ENCODE measurements at places on chromosomes 11 and 22.

- no peak for DNase-seq
Measured at GRCh38 chr11:125956391-125957134, 10.7 kb downstream of the VSIG10L2 start.

GRCh38 chr11:86444981-86445380 lies 70.3 kb downstream of the CCDC81 start:
- no peak for DNase-seq

GRCh38 chr11:45933131-45933831 lies 10.8 kb downstream of the LARGE2 start:
- no peak for DNase-seq

GRCh38 chr11:22734628-22735345 lies 68.4 kb downstream of the GAS2 start:
- DNase-seq: no peak

DNA sequence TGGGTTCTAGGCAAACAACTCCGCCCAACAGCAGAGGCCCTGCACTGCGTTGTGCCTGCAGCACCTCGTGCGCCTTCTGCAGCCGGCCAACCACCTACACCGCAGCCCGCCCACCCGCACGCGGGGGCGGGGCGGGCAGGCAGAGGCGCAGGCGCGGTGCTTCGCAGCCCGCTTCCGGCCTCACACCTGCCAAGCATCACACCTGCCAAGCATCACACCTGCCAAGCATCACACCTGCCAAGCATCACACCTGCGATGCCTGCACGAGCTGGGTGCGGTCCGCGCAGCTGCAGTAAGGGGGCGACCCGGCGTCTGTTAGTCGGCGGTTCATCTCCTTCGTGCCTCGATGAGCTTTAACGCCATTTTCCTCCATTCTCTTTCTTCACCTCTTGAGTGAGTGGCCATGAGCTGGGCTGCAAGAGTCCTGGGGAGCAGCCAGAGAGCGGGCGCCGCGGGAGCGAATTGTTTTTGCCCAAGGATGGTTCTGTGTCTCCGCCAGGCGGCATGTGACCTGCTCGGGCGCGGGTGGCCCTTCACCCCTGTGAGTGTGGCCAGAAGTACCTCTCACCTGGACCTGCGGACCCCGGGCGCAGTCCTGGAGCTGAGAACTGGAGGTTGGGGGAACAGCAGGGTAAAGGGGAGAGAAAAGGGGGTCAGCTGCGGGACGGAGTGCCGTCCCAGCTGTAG lies at the start of gene LDHAL6A:
TSS of gene LDHAL6A (plus strand) at position 171 of the 687 bp plus-strand sequence. CDS start 825 bp downstream, outside the sequence.
- DNase-seq: no peak

DNA sequence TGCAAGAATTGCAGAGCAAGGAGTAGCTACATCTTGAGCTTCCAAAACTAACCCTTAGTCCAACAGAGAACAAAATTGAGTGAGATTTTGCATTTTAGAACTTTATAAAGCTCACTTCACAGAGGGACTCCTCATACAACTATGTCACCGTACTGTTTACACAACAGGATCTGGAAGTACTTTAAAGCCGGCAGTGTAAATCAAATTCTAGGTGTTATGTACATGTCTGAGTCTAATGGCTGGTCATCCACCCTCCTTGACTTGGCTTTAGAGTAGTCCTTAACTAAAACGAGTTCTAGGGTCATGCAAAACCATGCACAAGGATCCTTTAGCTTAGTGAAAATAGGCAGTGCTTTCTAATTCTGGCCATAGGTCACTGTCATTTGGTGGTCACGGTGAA lies 23.5 kb downstream of the IRAG1 start:
- no peak for DNase-seq

- DNase-seq: no peak
Measured at GRCh38 chr11:130269326-130269943, 45.3 kb downstream of the ZBTB44 start.

GRCh38 chr22:17665854-17666253 lies 27.3 kb downstream of the BCL2L13 start:
- no peak for DNase-seq

- DNase-seq: peak; percentile 61
Measured at GRCh38 chr11:17734418-17734911, at the start of gene KCNC1. Gene KCNC1 (plus strand): TSS chr11:17734781. CDS start chr11:17736003, 1,222 bp downstream.

- DNase-seq: no peak
Measured at GRCh38 chr11:46235777-46236688, 41.4 kb upstream of the CREB3L1 start.

DNA sequence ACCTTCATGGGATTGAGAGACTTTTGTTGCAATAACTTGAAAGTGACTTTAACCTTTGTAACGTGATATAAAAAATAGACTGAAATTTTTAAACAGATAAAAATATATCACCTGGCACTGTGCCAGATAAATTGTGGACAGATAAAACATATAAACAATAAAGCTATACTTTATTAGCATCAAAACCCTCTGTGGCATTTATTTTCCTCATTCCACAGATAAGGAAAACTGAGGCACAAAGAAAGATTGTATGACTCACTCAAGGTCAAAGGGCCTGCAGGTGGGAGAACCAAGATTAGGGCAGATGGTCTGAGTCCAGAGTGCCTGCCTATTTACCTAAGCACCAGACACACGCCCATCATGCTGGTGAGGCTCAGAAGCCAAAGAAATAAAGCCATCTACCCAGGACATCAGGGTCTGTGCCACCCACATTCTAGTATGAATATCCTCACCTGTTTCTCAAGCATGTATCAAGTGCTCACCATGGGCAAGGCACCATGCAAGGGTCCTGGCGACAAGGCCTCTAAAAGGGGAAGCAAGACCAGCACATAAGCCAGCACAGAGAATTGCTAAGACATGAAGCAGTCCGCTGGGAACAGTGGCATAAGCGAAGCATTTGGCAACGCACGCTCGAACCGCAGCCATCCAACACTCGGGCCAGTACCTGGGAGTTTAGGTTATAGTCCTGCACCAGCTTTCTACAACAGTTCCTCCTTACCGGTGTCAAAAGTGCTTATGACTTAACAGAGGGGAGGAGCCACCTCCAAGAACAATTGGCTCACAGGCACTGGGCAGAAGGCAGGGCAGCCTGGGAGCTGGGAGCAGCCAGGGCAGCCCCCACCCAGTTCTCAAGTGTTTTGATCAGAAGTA lies 17.6 kb downstream of the MYH9 start:
- DNase-seq: no peak

GRCh38 chr11:115959081-115959486 lies 454.9 kb upstream of the CADM1 start:
- no peak for DNase-seq

GRCh38 chr11:110032259-110032658 lies 60.9 kb upstream of the ZC3H12C start:
- no peak for DNase-seq

GRCh38 chr22:33028234-33028633 lies 29.9 kb downstream of the SYN3 start:
- DNase-seq: no peak

- no peak for DNase-seq
Measured at GRCh38 chr11:76824083-76824939, 36.4 kb upstream of the ACER3 start.

DNA sequence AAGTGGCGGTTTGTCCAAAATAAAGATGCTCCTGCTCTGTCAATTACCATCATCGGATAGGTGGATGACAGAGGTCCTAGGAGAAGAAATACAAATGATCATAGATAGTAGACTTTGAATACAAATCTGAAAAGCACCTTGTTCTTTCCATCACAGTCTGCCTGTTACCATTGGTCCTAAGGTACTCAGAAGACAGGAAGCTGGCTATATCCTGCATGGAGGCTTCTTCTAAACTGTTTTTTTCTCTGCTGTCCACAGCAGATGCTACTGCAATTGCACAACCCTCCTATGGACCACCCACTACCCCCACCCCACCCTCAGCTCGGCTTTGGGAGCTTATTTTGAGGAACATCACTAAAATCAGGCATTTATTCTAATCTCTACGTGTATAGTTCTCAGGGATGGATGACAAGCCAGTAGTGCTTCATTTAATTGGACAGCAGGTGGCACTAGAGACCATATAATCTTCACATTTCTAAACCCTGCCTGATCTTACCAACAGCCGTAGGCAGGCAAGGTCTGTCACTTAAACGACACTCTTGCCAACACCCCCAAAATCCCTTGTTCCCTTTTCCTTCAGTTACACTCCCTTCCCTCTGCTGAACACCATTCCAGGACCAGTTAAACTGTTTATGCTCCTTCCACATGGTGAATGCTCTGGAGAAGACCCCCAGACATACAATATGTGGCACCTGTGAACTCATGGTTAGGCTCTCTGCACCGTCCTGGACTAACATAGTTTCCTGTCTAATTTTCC lies 6.6 kb upstream of the PTS start:
- DNase-seq: peak; percentile 44

DNA sequence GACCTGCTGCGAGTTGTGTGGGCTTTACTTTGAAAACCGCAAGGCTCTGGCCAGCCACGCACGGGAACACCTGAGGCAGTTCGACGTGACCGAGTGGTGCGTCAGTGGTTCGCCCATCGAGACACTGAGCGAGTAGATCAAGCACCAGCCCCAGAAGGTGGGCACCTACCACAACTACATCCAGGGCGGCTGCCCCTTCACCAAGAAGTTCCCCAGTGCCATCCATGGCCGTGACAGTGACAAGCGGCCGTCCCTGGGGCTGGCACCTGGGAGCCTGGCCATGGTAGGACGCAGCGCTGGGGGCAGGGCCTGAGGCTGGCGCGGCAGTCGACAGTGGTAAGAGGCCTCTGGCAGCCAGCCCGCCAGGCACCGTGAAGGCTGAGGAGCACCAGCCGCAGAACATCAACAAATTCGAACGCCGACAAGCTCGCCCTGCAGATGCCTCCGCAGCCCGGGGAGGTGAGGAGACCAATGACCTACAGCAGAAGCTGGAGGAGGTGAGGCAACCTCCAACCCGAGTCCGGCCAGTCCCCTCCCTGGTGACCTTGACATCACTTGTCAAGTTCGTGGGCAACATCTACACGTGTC lies 545.2 kb upstream of the CCDC179 start:
- DNase-seq: no peak

- no peak for DNase-seq
Measured at GRCh38 chr11:128179039-128179438, 408.3 kb downstream of the ETS1 start.

- DNase-seq: no peak
Measured at GRCh38 chr11:27046956-27047355, 6.3 kb downstream of the BBOX1 start.

- DNase-seq: no peak
Measured at GRCh38 chr11:126805870-126806269, 194.7 kb downstream of the KIRREL3 start.

DNA sequence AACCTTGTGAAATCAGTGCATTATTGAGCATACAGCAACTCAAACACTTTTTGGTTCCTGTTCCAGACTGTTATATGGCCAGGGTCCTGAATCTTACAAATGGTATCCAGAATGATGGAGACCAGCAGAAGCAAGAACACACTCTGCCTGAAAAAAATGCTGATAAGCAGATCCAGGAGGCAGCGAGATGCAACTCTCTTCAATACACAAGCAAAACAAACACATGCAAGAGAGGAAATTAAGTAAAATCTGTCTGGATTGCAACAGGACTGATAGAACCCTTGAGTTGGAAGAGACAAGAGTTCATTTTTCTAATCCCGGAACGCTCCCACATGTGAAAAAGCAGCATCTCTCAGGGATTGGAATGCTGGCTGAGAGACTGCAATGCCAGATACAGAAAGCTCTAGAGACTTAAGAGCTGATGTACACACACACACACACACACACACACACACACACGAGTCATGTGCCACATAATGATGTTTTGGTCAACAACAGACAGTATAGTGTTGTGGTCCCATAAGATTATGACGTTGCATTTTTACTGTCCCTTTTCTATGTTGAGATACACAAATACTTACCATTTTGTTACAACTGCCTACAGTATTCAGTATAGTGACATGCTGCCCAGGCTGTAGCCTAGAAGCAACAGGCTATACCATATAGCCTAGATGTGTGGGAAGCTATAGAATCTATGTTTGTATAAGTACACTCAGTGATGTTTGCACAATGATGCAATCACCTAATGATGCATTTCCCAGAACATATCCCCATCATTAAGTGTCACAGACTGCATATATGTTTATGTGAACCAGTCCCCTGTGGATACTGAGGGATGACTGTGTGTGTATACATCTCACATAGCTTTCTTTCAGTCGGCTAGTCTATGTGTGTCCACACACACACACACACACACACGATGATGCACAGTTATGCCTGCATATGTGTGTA lies 406.6 kb downstream of the LARGE1 start:
- no peak for DNase-seq

DNA sequence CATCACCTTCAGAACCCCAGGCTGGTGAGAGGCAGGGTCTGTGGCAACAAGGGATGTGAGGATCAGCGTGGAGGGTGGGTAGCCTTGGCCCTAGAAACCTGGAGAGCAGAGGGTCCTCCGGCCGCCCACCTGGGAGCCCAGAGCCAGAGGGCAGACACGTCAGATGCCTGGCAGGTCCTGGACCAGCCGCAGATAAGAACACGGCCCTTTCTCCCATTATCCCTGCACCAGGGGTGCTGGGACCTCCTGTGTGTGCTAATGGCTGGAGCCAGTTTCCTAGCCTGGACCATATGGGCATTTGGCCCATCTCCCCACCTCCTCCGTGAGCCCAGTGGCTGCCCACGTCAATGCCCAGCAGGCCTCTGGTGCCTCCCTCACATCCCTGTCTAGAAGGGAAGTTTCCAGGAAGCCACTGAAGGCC lies 88.4 kb downstream of the MORC2 start:
- DNase-seq: no peak

GRCh38 chr11:110492321-110492685 lies 62.6 kb downstream of the FDX1 start:
- DNase-seq: no peak

- DNase-seq: no peak
Measured at GRCh38 chr11:7903940-7904339, 27.1 kb downstream of the OR10A6 start.

DNA sequence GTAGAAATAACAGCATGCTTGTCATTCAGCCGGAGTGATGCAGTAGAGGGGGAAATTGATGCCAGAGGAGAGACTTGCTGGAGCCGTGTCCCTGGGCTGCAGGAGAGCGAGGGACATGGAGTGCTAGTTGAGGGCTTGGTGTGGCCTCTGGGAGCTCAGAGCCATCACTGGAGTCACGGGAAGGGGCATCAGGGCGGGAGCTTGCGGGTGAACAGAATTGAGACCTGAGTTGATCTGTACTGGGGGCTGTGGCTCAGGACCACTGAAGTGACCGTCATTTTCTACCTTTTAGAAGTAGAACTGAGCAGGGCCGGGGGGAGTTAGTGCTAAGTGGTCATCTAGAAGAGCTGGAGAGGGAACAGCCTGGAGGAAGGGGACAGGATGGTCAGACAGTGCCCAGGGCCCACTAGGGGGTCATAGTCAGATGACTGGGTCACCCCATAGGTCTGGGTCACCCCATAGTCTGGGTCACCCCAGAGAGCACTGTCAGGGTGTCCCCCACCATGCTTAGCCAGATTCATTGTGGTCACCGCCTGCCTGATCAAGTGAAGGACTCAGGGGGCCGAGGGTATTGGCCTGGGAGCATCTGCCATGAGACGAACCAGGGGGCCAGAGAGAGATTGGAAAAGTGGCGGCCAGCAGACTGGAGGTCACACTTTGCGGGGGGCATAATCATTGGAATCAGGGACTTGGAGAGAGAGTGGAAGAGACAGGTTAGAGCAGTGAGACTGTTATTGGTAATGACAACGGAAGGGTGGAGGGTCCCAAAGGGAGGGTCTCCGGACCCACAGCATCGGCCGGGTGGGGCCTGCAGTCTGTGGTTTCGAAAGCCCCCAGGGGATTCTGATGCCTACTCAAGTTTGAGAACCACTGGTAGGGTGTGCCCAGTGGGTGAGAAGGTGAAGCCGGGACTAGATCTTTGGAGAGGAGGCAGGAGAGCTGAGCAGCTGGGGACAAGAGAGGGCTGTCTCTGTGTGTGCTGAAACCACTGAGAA lies 15.2 kb downstream of the RIBC2 start:
- no peak for DNase-seq

Data from HuH-7.5 (cell line).